Right ventricle myocardium superior (tissue), 1 donor: ENCODE measurements at places on chromosomes 16 and 17. TPM values are rescaled to one million over a fixed set of nuclear protein-coding genes. Genes with fewer than 3 reads are reported as not detected.

Gene TMEM107
- total RNA-seq: 7.1 TPM

Gene MMP28
- 1.2 TPM for total RNA-seq

Gene CDC27
- total RNA-seq: 69.4 TPM

Gene CCT6B
- total RNA-seq: 1.8 TPM

Gene SOST
- total RNA-seq: not detected

Gene HIC1
- total RNA-seq: 19.3 TPM

Gene BRIP1
- total RNA-seq: 0.22 TPM

Gene KRTAP2-1
- not detected for total RNA-seq
